GM20000 (cell line): ENCODE measurements at places on chromosomes 1 and 21.
A peak's percentile ranks its signal among the peaks of the same experiment; 100 is the strongest.

GRCh38 chr1:107326824-107327445 is 186.1 kb downstream of the NTNG1 start:
- no peak for DNase-seq

DNA sequence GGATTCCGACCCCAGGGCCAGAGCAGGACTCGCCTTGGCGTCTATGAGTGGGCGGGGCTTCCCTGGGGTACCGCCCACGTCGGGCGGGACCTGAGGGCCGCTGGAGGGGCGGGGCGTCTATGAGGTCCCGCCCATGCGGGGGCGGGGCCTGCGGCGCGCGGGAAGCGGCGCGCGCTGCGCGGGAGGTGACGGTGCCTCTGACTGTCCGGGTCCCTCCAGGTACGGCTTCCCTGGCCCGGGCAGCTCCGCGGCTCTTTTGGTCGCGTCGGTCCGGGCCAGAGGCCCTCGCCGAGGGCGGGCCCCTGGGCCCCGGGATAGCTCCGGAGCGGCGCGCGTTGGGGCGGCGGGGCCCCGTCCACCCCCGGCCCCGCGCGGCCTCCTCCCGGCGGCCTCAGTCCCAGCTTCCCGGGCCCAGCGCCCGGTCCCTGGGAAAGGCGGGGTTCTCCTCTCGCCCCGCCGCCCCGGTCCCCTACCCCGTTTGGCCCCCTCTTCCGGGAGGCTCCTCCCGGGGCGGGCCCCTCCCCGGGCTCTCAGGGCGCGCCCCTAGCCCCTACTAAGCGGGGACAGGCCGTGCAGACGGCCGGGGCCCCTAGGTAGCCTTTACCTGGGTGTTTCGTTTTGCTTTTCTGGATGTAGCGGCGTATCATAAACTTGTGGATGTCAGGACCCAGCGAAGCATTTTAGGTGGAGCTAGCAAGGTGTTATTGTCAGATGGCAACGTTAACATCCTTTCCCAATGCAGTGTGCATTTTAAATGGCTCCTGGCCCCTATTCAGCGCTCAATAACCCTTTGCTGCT is at the start of gene CHAF1B:
TSS of gene CHAF1B (plus strand) at position 160 of the 798 bp plus-strand sequence. CDS start 745 bp downstream, outside the sequence.
- DNase-seq, result peak; percentile 97

DNA sequence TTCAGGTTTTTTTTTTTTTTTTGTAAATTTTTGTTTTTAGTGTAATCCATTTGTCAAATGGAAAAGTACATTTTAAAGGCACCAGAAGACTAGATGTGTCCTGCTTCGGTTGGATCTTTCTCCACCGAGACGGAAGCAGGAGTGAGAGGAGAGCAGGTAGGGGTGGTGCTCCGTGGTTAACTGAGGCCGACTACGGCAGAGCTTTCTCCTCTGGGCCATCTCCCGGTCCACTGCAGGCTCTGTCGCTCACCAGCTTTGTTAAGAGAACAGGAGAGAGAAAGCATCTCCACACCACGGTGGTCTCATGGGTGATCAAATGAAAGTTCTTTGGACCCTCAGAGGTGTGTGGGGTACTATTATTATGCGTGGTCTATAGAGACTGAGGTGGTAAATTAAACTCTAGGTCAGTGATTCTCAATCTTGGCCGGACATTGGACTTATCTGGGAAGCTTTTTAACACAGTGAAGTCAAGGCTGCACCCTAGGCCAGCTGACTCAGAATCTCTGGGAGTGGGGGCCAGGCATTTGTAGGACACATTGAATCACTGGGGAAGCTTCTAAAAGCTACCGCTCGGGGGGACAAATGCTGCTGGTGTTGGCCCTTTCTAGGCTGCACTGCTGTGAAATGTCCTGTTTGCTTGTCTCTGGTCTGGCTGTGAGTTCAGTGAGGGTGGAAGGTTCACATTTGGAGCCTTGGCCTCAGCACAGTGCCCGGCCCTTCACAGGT is 25.0 kb downstream of the ABCA4 start:
- no peak for DNase-seq

- DNase-seq, result no peak
Measured at GRCh38 chr1:53967409-53968124, 21.4 kb downstream of the LRRC42 start.

- no peak for DNase-seq
Measured at GRCh38 chr1:7471836-7472235, 299.3 kb upstream of the VAMP3 start.

GRCh38 chr1:50097021-50097679 is 11.6 kb upstream of the ELAVL4 start:
- DNase-seq, result no peak

GRCh38 chr1:6332821-6333220 is 60.7 kb downstream of the ACOT7 start:
- DNase-seq, result no peak

DNA sequence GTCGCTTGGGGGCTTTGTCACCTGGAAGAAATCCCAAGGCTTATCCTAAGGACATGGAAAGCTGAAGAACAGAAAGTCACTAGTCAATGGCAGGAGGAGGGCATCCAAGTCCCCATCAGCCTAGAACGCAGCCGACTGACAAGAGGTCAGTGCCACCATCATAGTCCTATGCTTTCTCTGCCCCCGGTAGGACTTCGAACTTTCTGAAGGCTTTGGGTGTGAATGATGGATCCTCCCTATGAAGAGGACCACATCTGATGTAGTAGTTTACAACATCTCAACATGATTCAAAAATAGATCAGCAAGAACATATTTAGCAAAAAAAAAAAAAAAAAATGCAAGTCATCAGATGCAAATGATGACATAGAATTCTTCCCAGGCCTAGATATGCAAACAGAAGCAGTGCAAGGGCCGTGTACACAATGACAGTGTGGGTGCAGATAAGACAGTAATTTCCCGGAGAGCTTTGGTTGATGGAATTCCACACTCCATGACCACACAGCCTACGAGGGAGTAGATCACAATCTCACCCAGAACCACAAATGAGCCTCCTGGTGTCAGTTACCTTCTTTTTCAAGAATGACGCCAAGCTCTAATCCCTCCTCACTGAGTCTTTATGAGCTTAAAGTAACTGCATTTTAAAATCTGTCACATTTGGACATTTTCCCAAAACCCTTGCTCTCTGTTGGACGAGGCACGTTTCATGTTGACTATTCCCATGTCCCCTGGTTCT is 88.2 kb downstream of the PSMG1 start:
- no peak for DNase-seq

GRCh38 chr1:27145934-27146354 is 9.0 kb downstream of the SLC9A1 start:
- DNase-seq, result no peak

DNA sequence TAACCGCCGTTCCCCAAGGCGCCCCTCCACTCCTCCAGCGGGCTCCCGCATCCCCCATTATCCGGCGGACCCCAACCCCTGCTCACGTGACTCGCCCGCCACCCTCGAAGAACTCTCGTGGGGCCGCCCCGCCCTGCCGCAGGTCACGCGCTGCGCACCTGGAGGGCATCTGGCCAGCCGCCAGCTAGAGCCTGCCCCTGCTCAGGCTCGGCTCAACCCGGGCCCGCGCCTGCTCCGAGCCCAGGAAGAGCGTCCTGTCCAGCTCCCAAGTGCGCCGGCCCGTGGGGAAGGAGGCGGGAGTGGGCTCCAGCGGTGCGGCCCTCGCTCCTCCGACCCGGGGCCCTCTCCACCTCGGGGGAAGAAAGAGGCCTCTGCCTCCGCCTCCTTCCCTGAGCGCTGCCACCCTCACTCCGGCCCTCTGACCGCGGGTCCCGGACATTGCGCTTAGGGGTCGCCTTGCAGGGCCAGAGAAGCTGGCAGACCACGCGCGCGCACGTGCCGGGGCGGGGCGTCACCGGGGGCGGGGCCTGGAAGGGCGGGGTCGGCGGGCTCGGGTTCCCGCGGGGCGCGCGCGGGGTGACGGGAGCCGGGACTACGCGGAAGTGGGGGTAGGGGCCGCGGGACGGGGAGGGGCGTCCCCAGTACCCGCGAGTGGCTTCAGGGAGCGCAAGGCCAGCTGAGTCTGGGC is 28.4 kb downstream of the HMGN2 start:
- DNase-seq, result peak; percentile 97

DNA sequence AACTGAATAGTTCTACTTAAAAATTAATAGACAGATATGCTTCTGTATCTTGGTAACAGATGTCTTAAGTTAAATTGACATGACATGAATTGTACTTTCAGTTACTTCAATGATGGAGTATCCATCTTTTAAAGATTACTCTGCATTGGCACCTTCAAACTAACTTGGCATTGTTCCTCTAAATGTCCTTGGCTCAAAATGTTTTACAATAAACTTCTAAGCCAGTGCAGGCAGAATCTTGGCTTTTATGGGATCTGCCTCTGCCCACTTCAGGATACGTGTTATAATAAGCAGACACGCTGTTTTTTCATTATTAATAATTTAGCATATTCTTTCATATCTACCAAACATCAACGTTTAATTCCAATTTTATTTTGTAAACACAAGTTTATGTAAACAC is 873.4 kb upstream of the ADAMTS5 start:
- DNase-seq, result no peak

GRCh38 chr1:154666051-154666790 is 58.2 kb upstream of the ADAR start:
- DNase-seq, result no peak

- DNase-seq, result no peak
Measured at GRCh38 chr1:20211511-20211931, 25.2 kb upstream of the PLA2G2C start.

- no peak for DNase-seq
Measured at GRCh38 chr1:194104247-194104844, 917.9 kb upstream of the B3GALT2 start.

GRCh38 chr1:77832901-77833300 is 53.5 kb downstream of the MIGA1 start:
- DNase-seq, result no peak

DNA sequence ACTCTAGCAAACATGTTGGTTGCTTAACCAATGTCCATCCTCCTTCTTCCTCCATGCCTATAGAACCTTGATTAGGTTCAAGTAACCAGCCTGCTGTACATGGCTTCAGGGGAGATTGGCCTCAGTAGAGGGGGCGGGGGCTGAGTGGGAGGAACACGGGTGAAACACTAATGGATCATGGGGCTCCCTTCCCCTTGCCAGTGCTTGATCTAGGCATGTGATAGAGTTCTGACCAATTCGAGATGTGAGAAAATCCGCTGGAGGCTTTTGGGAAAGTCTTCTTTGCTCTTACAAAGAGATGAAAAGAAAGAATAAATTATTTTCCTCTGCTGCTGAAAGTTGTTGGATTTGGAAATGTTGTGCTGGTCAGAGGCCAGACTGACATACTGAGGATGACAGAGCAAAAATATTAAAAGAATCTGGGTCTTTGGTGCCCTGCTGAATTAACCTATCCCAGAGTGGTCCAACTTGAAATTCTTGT is 5.2 kb upstream of the OTUD7B start:
- DNase-seq, result no peak

GRCh38 chr1:59498640-59499039 is 201.7 kb downstream of the FGGY start:
- no peak for DNase-seq

GRCh38 chr1:32180186-32181060 is 948 bp downstream of the TXLNA start:
- peak; percentile 39 for DNase-seq

GRCh38 chr1:8943498-8944405 is 1.9 kb upstream of the CA6 start:
- DNase-seq, result no peak

DNA sequence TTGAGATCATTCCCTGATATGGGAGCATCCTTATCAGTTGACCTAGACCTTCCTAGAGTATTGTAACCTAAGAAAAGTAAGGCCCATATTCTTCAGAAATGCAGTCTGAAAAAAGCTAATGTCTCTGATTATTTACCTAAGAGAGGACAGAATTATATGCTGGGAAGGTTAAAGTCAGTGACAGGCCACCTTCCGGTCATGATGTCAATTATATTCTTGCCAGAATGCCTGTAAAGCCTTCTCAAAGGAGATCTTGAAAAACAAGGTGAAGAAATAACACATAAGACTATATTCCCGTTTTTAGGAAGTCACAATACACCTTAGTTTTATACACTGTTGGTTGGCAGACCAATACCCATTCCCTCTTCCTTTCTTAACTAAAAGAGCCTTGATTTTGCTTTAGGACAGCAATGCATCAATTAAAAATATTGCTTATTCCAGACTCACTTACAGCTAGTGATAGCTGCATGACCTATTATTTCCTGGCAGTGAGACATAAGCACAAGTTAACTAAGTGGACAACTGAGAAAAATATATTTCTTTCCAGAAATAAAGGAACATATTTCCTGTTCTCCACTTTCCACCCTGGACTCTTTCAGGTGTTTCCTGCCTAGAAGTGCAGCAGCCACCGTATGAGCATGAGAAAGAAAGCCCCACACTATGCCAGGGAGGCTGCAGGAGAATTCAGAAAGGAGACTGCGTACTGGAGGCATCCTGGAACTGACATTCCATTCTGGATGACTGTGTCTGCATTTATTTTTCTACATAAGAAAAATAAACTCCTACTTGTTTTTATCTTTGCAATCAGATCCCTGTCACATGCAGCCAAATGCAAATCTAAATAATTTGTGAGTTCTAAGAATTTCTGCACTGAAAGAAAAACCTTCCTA is 332.9 kb upstream of the PTBP2 start:
- DNase-seq, result no peak

DNA sequence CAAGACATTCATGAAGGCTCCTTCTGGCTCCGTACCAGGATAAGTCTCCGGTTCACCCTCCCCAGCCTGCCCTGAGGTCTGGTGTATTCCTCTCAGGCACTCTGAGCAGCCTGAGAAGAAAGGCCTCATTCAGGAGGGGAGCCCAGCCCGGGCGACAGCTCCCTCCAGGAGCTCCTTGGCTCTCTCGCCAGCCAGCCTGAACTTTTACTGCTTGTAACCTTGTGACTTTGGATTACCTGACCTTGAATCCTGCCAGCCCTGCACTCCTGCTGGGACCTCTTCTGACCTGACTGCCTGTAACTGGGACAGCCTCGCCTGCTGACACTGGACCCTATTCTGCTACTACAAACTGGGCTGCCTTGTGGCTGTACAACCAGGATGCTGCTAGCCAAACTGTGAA is 65.8 kb downstream of the CD34 start:
- no peak for DNase-seq

DNA sequence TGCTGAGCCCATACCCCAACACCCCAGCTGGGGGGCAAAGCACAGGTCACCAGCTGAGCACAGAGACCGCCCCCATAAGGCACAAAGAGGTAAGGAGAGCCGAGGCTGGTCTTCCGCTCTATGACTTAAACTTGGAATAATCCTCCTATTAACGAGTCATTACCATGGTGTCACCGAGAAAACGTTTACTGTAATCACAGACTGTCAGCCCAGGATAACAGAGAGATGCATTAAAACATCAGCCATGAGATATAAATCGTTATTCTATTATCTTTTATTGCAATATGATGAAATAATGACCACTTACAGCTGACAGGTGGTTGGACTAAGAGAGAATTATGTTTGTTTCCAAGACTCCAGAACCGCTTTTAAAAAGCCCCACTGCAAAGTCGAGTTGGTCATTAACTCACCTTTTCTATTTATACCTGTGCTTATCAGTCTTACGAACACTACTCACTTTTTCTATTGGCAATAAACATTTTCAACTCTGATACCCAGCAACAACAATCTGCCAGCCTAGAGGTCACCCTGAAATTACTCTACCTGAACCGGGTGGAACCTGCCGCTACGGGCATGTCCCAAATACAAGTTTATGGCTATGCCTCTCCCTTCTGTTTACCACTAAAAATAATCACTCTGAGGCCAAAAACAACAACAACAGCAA is 21.5 kb downstream of the NPHP4 start:
- no peak for DNase-seq

- no peak for DNase-seq
Measured at GRCh38 chr1:192489748-192490147, 85.8 kb upstream of the RGS1 start.
